ENCODE measurements at places on chromosomes 12 and 14. TPM values are rescaled to one million over a fixed set of nuclear protein-coding genes. Genes with fewer than 3 reads are reported as not detected.

The NELL2 gene
- 1.0 TPM for total RNA-seq

The CCT2 gene
- 158 TPM for total RNA-seq

The TSHR gene
- under 0.01 TPM for total RNA-seq

The STAC3 gene
- total RNA-seq, result 166 TPM

The PCNX1 gene
- 79.3 TPM for total RNA-seq

Data from skeletal muscle tissue (tissue), 5 donors.